ENCODE measurements at places on chromosomes 1 and 21.

GRCh38 chr1:200896531-200897196 lies 2.0 kb downstream of the INAVA start:
- no peak for DNase-seq

GRCh38 chr1:247332215-247332622 lies 552 bp upstream of the ZNF496 start:
- DNase-seq, result no peak

DNA sequence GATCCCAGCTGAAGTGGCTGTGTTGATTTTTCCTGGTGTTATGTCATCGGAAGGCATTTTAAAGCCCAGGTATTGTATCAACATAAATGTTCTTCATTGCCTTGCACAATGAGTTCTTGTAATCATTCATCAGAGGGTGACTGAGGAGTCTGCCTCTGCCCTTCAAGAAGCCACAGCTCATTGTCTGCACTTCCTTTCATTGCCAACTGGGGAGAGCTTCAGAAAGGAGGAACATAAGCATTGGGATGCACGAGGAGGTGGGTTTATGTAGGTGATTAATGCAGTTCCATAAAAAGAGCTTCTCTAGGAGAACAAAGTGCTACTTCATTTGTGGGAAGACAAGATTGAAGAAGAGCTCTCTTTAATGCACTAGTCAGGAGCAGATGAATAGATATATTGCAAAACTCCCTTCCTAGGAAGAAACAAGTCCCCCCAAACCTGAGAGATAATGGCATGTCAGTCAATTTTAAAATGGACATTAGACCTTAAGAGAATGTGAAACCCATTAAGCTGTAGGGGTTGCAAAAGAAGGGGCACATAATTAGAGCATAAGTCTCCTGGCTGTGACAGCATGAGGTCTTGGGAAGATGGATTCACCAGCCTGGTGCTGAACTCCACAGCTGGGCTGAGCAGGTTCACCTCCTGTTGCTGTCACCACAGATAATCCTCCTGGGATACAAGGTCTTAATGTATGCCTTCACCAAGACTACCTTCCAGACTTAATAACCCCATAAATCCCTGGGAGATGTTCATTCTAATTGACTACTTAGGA lies 124.6 kb downstream of the BACH1 start:
- no peak for DNase-seq

GRCh38 chr1:206854401-206855129 lies 10.9 kb upstream of the IL20 start:
- peak; percentile 54 for DNase-seq

DNA sequence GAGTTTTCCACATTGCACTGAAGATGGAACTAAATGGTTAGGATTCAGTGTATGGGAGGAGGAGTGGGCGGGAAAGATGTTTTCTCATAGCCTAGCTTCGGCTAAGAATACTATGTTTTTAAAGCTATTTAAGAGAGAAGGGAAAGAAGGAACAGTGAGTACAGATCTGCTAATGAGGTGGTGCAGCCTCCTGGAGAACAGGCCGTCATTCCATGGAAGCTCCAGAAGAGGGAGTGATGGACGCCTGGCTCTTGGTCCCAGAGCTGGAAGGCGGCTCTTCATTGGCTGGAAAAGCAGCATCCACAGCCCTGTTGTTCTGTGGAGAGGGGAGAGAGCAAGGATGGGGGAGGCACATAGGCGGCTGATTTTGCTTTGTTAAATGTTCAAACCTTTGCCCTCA lies 6.9 kb downstream of the CAMK1G start:
- DNase-seq, result peak; percentile 15

DNA sequence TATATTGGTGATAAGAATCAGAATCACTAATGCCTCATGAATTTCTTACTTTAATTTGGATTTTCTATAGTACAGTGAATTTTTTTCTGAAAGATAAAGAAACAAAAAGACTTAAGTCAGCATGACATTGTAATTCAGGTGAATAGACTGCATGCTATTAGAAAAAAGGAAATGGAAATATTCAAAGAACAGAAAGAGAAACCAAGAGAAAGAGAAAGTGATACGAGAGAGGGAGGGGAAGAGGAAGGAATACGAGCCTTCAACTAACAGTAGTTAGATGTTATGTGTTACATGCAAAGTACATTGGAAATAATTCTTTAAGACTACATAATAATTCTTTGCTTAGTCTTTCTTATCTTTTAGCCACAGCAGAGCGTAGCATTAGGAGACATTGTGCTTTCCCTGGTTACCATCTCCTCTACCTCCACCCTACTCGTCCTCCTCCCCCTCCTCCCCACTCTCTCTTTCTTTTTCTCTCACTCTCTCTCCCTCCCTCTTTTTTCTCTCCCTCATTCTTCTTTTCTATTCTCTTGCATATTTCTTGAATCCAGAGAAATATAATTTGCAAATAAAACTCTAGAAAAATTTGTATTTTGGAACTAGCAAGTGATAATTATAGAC lies 46.4 kb upstream of the ADGRL4 start:
- no peak for DNase-seq

DNA sequence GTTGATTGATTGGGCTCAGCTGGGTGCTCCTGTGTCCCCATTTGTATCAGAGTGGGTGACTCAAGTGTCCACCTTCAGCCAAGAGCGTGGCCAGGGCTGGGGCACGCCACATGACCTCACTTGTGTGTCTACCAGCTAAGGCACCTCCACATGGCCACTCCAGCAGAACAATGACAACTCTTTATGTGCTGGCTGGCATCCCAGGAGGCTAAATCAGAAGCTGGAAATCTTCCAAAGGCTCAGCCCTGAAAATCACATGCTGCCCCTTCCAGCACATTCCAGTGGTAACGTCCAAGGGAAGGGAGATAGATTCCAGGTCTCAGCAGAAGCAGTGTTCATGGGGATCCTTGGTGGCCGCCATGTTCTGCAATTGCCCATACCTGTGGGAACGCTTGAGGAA lies 585.5 kb downstream of the AJAP1 start:
- DNase-seq, result no peak

- DNase-seq, result no peak
Measured at GRCh38 chr1:206534552-206534951, 27.2 kb downstream of the RASSF5 start.

- DNase-seq, result no peak
Measured at GRCh38 chr1:48402599-48402998, 69.4 kb downstream of the SPATA6 start.

- DNase-seq, result no peak
Measured at GRCh38 chr1:241145881-241146280, 211.1 kb downstream of the RGS7 start.

DNA sequence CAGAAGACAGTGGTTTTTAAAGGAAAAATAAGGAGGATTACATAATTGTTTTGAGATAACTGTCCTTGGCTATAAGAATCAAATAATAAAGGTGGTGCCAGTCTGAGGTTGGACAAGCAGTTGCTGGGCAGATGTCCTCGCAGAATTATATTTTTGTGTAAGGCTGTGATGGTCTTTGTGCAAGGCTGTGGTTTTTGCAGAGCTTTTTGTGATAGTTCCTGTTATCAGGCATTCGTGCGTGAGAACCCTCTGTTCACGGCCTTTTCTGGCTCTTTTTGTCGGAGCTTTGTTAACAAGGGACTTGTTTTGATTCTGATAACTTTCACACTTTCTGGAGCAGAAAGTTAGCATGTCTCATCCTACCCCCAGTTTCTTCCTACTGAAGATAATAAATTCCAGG lies 33.4 kb downstream of the SH3BP5L start:
- DNase-seq, result no peak

GRCh38 chr1:167467126-167467710 lies 51.1 kb downstream of the CD247 start:
- DNase-seq, result no peak

- no peak for DNase-seq
Measured at GRCh38 chr1:15056515-15057285, 96.8 kb upstream of the TMEM51 start.

DNA sequence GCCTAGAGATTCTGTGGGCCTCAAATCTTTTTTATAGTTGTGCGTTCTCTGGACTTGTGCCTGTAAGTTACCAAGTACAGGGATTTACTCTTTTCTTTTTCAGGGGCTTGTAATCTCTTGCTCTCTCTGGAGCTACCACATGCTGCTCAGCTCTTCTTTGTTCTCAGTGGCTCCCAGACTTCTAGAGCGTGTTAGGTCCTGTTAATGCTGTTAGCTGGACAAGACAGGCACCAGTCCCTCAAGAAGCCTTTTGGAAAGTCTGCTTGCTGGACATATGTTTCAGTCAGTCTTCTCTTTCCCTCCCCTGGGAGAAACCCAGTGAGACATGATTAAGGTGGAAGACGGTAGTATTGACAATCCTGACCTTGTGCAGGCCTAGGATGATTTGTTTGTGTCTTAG lies 29.4 kb downstream of the KCNK2 start:
- no peak for DNase-seq

GRCh38 chr1:206559672-206559995 lies 52.3 kb downstream of the RASSF5 start:
- no peak for DNase-seq

DNA sequence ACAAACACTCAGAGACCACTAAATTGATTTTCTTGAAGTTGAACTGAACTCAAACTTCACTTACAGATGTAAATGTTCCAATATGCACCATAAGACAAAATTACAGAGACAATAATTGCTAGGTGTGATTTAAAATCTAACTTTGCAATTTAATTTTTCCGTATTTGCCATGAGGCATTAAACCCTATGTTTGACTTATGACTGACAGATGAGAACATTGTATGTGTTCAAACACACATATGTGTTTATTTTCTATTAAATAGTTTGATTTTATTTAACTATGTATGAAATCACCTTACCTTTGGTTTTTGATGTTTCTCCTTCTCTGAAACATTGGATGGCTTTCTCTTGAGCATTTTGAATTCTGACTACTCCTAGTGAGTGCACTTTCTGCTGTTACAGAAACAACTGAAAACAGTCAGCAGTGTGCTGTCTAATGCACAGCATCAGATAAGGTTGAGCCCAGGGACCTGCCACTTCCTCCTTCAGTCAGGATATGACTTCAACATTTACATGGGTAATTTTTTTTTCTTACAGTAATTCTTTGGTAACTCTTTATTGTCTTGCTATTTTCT lies at the start of gene SAMSN1:
Gene SAMSN1 (minus strand): TSS at position 410 of the 575 bp plus-strand sequence. CDS start 54 bp downstream, at position 356.
- no peak for DNase-seq

- DNase-seq, result no peak
Measured at GRCh38 chr1:9689971-9690381, 38.4 kb downstream of the PIK3CD start.

GRCh38 chr1:203661572-203661971 lies 34.9 kb downstream of the ATP2B4 start:
- DNase-seq, result no peak

GRCh38 chr1:169708647-169709046 lies 2.8 kb downstream of the SELL start:
- DNase-seq, result no peak

GRCh38 chr1:26583646-26584485 lies 54.3 kb downstream of the RPS6KA1 start:
- no peak for DNase-seq

GRCh38 chr1:14940285-14940870 lies 213.2 kb upstream of the TMEM51 start:
- DNase-seq, result no peak

GRCh38 chr1:119960501-119960900 lies 64.2 kb upstream of the ADAM30 start:
- DNase-seq, result no peak

DNA sequence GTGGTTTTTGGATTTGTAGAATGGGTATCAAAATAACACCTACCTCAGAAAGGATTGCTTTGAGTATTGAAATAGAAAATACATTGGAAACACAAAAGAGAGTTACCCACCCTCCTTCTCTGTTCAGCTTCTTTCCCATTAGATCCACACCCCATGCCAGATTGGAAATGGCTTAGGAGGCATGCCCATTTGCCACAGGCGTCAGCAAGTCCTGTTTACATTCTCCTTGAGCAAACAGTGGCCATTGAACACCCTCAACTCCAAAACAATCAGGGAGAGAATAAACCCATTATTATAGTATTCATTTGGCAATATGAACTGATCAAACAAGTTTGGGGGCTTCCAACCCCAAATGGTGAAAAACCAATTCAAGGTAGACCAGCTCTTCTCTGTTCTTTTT lies 2.4 kb downstream of the ELAPOR1 start:
- DNase-seq, result peak; percentile 75

GRCh38 chr1:37930246-37931101 lies 16.4 kb downstream of the INPP5B start:
- DNase-seq, result peak; percentile 99

GRCh38 chr1:80987824-80988223 lies 812.9 kb upstream of the ADGRL2 start:
- DNase-seq, result no peak

- DNase-seq, result no peak
Measured at GRCh38 chr1:194533641-194534040, 1347.2 kb upstream of the B3GALT2 start.

DNA sequence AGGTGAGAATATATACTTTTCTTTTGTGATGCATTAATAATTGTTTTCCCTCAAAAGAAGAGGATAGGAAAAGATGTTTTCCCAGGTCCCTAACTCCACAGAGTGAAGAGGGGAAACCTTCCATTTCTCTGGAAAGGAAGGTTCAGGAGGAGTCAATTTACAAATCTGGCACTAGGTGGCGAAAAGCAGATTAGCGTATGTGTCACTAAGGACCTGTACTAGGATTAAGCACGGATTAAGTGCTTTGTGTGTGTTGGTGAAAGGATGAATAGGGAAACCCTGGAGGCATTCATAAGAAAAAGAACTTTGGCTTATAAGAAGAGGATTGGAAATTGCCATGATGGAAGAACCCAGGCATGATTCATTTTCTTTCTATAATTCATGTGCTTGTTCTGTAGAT lies 410.1 kb upstream of the PLXNA2 start:
- peak; percentile 0 for DNase-seq

- no peak for DNase-seq
Measured at GRCh38 chr1:236147521-236148469, 5.5 kb downstream of the GPR137B start.

DNA sequence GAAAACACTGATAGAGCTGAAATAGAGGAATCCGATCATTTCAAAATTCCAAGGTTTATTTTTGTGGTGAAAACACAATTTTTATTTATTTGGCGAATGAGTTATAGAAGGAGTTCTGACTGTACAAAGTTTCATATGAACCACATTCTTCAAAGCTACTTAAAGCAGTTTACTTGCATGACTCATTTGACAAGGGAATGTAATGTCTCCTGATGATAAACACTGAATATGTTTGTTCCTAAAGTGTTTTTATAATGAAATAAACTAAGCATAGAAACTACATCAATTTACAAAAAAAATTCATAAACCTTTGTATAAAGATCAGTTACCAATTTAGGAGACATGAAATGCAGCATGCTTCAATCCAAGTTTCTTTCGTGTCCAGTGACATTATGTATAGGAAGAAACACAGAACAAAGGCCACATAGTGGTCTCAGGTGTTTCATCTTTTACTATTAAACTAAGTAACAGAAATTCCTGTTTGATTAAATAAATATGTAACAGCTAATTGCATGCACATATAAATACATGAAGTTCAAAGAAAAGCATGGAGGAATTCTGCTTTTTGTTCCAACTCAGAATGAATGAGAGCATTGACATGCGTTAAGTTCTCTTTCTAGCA lies 2.5 kb downstream of the PRKACB start:
- no peak for DNase-seq

DNA sequence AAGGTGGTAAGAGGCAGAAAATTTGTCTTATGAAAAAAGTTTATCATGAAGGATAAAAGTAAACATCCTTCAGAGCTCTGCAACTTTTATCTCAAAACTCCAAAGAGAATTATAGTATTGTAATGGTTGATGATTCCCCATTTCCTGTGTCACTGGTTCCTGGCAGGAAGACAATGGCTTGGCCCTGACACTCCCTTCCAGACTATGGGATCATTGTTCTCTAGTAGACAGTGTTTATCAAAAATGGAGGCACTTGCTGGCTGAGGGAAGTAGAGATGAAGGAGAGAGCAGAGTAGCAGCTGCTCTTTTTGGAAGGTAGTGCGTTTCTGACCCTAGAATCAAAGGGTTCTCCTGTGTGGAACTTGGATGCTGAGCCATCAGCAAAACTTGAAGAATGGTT lies 145.9 kb upstream of the ATP1B1 start:
- DNase-seq, result no peak

Measured in NCI-H2029 treated with DMSO at 0.1 percent for 48 hours (cell line).